ENCODE measurements at places on chromosomes 2 and 18.

GRCh38 chr2:163665817-163666216 lies 70.0 kb downstream of the FIGN start:
- DNase-seq, result no peak

DNA sequence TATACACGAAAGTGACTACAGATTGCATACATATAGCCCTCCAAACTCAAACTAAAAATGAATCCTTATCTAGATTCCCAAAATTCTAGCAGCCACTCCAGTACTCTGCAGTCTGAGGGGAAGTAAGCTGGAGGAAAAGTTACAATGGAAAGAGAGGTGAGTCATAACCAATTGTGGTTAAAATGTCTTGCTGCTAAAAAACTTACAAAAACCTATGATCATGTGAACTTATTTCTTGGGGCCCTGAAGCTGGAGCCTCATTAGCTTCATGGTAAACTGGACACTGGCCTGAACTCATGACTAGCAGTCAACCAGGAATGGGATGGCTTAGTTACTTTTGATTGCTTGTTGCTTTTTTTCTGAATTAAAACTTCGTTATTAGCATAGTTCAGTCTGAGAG lies 175.9 kb downstream of the SLC4A3 start:
- peak; percentile 2 for DNase-seq

DNA sequence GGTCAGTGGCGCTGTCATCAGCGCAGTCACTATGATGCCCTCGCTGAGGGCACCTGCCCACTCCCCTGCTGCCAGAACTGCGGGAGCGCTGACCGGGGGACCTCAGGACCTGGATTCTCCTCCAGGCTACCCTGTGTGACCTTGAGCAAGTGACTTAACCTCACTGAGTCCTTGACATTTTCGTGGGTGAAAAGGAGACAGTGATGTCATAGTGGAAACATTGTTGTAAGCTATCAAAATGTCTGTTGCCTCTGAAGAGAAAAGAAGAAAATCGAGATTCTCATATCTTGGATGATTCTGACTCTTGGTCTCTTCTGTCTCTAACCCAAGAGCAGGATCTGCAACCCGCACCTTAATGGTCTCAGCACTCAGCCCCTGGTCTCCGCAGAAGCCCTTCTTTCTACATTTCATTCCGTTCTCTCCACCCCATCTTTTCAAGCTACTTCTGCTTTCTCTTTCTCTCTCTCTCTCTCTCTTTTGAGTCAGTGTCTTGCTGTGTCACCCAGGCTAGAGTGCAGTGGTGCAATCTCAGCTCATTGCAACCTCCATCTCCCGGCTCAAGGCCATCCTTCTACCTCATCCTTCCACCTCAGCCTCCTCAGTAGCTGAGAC lies 978 bp upstream of the TUBA4A start:
- DNase-seq, result peak; percentile 72

DNA sequence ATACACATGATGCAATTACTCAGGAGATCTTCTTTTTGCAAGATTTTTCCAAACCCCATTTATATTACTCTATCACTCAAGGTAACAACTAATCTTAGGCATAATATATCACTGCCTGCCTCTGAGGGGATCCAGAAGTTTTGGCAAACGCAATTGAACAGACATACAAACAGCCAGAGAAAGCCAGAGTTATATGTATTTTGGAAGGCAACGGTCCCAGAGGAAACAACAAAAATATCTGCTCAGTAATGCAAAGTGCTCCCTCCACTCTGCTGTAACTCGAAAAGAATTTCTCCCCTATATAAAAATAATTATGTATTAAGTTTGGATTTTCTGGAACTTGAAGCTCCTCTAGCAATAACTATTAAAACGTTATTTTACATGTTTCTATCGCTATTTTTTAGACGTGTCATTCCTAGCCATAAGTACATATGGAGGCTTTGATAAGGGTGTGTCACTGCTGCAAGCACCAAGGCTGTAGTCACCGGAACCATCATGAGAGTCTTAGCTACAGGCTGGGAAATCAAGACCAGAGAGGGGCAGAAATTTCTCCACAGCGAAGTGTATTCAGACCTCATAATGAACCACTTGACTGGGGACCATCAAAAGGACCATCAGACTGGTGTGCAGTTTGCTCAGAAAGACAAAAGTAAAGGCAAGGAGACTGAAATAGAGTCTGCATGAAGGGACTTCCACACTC lies 3.7 kb upstream of the GKN1 start:
- no peak for DNase-seq

GRCh38 chr2:112065966-112066365 lies 10.9 kb downstream of the TMEM87B start:
- DNase-seq, result no peak

DNA sequence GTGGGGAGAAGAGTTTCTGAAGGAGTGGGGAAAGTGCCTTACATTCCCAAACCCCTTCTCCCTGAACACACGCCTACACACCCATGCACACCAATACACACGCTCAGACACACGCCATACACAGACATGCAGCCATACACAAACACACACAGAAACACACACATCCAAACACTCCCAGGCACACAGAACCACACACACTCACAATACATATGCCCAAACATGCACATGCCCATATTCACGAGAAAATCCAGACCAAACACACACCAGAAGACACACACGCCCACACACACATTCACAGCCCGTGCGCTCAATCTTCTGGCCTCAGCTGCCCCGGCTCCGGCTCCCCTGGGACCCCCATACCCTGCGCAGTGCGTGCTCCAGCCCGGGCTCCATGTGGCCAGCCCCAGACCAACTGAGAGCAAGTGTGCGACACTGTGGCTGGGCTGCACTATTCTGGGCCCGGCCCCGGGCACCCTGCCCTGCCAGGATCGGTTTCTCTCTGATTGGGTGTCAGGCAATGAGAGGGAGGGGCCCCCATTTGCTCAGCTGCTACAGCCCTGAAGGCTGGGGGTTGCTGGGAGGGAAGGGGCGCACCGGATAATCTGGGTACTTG lies at the start of gene PRKAG3:
Gene PRKAG3, minus strand, starts transcription at position 426 of the 613 bp plus-strand sequence.
- DNase-seq, result no peak

GRCh38 chr2:77397763-77398162 lies 124.4 kb downstream of the LRRTM4 start:
- no peak for DNase-seq

DNA sequence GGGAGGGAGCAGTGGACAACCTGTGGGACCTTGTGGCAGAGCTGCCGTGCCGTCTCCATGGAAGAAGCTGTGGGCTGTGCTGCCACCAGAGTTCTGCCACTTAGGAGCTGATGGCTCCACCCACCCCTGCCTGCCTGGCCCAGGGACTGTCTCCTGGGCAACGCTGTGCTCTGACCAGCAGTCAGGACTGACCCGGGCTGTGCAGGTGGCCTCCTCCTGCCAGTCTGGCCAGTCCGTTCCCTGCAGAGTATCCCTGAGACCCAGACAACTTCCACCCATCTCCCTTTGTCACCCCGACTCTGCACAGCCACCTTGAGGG lies 12.8 kb downstream of the ASIC4 start:
- no peak for DNase-seq

- DNase-seq, result no peak
Observed at GRCh38 chr18:76456823-76457222, 38.2 kb downstream of the ZNF516 start.

DNA sequence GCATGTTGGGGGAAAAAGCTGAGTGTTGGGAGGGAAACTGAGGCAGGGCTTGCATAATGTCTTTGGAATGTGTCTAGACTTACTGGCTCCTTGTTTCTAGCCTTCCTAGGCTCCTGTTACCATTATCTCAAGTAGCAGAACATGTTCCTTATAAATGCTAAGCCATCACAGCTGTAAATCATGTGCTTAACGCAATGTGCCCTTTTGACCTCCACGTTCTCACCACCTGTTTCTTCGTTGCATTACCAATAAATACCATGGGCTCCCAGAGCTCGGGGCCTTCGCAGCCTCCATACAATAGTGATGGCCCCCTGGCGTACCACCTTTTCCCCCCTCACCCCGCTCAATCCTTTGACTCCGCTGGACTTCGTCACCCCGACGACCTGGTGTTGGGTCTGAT lies 54.0 kb upstream of the CWC22 start:
- no peak for DNase-seq

- DNase-seq, result no peak
Observed at GRCh38 chr2:164928101-164928673, 27.1 kb downstream of the SLC38A11 start.

DNA sequence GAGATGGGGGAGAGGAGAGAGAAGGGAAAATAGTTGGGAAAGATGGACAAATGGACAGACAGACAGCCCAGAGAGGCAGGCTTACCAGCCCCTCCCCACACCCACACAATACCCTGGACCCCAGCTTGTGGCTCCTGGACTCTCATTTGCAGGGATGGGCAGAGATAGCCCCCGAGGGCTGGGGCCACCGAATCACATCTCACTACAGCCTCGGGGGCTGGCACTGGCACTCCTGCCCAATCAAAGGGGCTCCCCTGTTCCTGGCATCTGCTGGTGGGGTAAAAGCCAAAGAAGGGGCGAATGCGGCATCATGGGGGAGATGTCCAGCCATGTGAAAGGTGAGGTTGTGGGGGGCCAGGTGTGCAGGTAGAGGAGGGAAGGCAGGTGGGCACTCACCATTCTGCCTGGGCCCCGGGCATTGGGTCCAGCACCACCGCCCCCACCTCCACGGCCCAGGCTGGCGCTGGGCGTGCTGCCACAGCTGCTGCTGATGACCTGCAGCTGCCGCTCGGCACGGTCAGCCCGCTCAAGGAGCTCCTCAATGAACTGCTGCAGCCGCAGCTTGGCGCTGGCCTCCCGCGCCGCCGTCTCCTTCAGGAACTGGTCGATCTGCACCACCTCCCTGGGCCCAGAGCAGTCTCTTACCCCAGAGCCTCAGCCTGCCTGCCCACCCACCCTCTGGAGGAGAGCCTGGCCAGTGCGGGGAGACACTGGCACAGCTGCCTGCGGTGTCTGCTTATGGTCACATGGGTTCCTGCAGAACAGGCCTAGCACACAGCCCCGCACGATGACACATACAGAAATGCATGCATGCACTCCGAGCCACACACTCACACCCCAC lies 18.0 kb downstream of the FBXO41 start:
- DNase-seq, result no peak

GRCh38 chr2:241788572-241788971 lies 11.9 kb downstream of the GAL3ST2 start:
- DNase-seq, result peak; percentile 43

DNA sequence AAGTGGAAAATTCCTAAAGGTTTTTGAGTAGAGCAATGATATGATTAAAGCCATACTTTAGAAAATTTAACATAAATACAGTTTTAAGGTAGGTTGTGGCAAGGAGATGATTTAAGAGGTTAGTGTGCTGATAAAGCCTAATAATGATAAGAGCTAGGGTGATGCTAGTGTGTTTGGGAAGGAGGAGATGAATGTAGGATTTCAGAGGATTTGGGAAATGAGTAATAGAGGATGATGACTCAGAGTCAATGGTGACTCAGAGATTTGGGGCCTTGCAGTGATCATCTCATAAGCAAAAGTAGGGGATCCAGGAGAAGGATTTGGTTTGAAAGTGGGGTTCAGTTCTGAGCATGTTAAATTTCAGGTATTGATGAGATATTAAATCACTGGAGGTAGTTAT lies 23.3 kb downstream of the STAMBP start:
- DNase-seq, result no peak

DNA sequence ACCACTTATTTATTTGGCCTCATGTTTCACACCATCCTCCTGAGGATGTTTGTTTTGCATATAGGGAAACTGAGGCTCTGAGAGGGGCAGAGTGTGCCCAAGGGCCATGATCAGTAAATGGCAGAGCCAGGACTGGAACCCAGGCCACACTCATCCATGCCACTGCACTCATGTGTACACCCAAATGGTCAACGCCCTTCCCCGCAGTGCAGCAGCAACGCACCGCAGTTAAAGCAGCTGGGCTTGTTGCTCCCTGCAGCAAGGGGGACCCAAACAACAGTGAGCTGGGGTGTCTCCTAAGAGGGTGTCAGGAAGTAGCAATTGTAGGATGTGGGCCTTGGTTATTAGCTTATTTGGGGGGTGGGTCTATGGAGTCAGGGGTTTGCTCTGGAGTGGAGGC lies 36.6 kb downstream of the ZAP70 start:
- DNase-seq, result no peak

GRCh38 chr2:40118622-40119021 lies 333.3 kb downstream of the SLC8A1 start:
- DNase-seq, result no peak

GRCh38 chr18:28606686-28607085 lies 429.8 kb upstream of the CDH2 start:
- DNase-seq, result no peak

DNA sequence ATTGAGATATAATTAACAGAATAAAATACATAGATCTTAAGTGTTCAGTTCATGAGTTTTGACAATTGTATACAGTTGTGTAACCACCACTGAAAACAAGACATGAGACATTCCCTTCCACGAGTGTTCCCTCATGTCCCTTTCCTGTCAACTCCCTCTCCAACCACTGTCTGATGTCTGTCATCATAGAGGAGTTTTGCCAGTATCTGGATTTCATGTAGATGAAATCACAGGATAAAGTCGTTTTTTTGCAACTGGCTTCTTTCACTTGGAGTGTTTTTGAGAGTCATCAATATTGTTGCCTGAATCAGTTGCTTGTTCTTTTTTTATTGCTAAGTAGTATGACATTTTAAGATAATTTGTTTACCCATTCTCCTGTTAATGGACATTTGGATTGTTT lies 52.7 kb downstream of the RBMS1 start:
- no peak for DNase-seq

GRCh38 chr2:240127191-240127750 lies 8.8 kb downstream of the COPS9 start:
- DNase-seq, result no peak

DNA sequence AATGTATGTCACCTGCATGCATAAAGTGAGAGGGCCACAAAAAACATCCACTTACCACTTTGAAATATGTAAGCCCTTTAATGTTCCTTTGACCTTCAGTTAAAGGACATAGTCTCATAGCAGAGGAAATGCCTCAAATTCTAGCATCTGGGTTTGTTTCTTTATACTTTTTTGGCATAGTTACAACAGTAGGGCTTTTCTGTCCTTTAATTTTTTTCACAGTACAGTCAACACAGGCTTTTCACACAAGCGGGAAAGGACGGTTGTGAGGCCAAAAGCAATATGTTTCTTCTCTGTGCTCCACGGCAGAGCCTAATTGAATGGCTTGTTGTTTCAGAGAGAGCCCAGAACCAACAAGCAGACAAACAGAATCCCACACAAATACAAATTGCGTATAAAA lies 57.6 kb downstream of the CRIM1 start:
- no peak for DNase-seq

DNA sequence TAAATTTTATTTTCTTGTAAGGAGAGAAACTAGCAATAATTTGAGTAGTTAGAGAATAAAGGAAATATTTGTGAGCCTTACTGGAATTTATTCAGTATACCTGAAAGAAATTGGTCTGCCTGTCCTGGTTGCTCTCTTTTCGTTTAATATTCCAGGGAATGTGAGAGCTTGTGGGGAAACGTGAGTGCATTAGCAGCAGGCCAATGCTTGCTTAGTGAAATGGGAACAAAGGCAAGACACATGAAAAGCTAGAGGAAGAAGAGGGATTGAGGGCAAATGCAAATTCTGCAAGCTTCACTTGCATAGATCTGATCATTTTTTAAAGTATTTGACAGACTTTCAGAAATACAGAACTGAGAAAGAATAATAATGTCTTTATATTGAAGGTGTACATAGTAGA lies 111.0 kb downstream of the ERBB4 start:
- DNase-seq, result no peak
